PC-9 (cell line): ENCODE measurements at places on chromosomes 11 and 22. TPM values are rescaled to one million over a fixed set of nuclear protein-coding genes. Genes with fewer than 3 reads are reported as not detected.

CSF2RB gene
- not detected in 2 replicates for total RNA-seq

MRGPRX4 gene
- not detected in 2 replicates for total RNA-seq

MUC6 gene
- 0.07 TPM in 1 of 2 replicates, not detected in the other for total RNA-seq

DNA sequence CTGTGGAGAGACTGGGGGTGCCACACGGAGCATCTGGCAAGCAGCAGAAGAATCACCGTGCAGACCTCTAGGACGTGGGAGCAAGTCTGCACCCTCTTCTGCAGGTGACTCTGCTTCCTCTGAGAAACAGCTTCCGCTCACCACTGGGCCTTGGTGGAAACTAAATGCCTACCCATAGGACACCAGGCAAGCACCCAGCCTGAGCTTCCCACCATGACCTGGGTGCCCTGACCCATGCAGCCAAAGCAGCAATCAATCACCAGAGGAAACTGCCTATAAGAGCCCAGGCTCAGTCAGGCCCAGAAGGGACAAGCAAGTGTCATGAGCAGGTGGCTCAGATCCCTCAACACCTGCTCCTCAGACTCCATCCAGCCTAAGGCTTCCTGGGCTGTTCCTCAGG is 63.4 kb downstream of the IGLL5 start:
- DNase-seq: no peak

DNA sequence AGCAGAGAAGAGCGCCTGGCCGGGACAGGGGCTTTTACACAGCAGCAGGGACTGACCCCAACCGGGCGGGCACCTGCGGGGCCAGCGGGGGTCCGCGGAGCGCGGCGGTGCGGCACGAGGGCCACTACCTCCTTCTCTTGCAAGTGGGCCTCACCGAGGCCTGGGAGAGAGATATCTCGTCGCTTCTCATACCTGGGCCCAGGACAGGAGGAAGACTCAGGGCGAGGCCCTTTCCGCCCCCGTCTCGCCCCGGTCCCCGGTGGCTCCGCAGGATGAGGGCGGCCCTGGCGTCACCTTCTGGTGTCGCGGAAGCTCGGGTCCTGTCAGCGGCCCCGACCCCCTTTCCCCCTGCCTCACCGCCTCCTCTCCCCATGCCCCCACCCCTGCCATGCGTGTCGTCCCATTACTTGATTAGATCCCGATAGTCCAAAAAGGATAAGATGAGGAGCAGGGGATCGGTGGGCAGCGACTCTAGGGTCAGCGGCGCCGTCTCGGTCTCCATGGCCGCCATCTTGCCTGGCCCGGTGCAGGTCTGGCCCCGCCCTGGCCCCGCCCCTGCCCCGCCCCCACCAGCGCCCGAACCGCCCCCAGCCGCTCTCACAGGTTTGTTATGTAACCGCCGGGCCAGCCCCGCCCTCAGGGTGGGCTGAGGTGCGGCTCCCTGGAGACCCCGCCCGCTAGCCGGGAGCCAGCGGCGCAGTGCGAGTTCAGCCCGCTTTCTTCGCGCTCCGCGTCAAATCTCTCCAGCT is at the start of gene FBXO3:
FBXO3 (minus strand) TSS at position 534 of the 749 bp plus-strand sequence; CDS start at position 511, 23 bp downstream.
- peak; percentile 75 for DNase-seq

- no peak for DNase-seq
Measured at GRCh38 chr11:65849771-65850216, 8.2 kb downstream of the CFL1 start.

- DNase-seq: no peak
Measured at GRCh38 chr11:126008956-126009355, 53.7 kb downstream of the CDON start.

DNA sequence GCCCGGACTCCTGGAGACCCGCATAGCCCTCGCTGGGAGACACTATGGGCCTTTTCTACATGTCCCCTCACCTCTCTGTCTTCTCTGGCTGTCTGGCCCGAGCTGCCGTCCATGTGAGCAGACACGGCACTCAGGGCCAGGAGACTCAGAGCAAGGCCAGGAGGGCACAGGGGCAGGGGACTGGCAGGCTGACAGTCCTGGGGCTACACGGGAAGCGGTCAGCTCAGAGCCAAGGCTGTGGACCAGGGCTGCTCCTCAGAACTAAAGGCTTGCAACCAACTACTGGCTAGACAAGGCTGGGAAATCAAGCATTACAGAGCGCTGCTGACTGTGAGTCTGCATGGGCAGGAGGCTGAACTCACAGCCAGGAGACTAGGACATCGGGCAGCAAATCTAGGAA is 56.1 kb upstream of the CDON start:
- peak; percentile 19 for DNase-seq

DNA sequence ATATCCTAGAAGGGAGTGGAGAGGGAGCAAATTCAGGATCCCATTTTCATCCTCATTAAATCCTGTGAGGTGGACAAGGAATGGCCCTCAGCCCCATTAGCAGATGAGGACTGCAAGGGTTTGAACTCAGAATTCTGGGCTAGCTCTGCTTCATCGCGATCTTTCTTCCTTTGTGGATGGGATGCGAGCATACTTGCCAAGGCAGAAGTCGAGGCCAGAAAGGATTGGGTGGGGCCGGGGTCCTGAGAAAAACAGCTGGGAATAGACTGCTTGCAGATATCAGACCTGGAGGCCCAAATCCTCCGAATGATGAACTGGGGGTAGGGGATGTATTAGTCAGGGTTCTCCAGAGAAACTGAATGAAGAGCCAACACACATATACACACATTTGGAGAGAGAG is 179.0 kb downstream of the CHST1 start:
- DNase-seq: no peak

GRCh38 chr22:36684841-36685240 is 18.7 kb downstream of the CACNG2 start:
- DNase-seq: no peak

- DNase-seq: no peak
Measured at GRCh38 chr22:48589901-48590300, 1237.8 kb downstream of the BRD1 start.

GRCh38 chr11:72591023-72591422 is 83.2 kb downstream of the PDE2A start:
- no peak for DNase-seq

- DNase-seq: no peak
Measured at GRCh38 chr22:19877626-19878339, 23.1 kb upstream of the GNB1L start.

DNA sequence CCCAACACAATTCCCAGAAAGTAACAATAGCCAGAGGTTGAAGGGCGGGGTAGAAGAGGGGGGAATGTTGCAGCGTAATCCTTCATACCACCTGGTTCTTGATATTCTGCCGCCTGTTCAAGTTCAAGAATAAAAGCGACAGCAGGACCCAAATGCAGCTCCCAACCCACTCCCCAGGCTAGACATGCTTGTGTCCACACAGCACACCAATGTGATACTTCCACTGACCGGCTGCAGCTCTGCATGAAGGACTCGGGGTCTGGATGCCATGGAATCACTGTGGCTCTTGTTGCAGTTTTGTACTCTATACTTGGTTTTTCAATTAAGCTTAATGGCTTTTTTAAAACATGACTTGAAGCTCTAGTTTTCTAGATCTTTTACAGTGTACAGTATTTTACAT is 6.5 kb downstream of the SRPRA start:
- no peak for DNase-seq

DNA sequence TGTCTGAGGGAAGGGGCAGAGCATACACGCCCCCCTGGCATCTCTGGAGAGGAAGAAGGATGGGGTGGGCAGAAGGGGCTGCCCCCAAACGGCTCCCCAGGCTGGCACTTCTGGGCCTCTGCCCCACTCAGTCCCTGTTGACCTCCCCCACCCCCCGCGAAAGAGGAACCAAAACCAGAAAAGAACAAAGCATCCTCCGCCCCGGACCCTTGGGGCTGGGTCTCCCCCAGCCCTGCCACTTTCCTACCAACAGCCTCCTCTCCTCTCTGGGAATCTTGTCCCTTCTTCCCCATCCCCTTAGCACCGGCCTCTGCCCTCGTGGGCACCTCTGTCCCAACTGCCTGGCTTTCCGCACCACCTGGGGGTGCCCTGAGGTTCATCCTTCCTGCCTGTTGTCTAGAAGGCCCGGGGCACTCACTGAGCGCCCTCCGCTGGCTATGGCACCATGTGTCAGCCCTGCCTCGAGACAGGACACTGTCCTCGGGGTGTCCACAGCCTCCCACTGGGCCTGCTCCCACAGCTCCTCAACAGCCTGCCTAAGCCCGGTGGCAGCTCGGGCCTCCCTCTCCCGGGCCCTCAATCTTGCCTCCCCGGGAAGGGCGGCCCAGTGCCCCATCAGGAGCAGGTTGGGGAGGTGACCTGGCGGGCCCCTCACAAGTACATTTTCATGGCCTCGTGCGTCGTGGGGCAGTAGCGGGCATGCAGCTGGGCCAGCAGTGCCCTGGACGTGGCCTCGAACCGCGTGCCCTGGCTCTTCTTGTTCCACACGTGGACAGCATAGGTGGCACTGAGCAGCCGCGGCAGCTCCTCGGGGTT is 28.2 kb downstream of the A4GALT start:
- no peak for DNase-seq
